ENCODE measurements at places on chromosomes 16 and 17. TPM values are rescaled to one million over a fixed set of nuclear protein-coding genes. Genes with fewer than 3 reads are reported as not detected.

The LRRC37A gene
- total RNA-seq = 2.3 TPM

The WIPF2 gene
- total RNA-seq = 9.6 TPM

The BAIAP3 gene
- 0.09 TPM for total RNA-seq

The MEIOB gene
- total RNA-seq = not detected

The TERB1 gene
- 0.08 TPM for total RNA-seq

The VAT1L gene
- 4.6 TPM for total RNA-seq

The SEPTIN1 gene
- total RNA-seq = not detected

The CCL3 gene
- not detected for total RNA-seq

The ANKRD40CL gene
- total RNA-seq = not detected
